Testis (tissue), 5 donors: ENCODE measurements at places on chromosomes 12 and 14.

DNA sequence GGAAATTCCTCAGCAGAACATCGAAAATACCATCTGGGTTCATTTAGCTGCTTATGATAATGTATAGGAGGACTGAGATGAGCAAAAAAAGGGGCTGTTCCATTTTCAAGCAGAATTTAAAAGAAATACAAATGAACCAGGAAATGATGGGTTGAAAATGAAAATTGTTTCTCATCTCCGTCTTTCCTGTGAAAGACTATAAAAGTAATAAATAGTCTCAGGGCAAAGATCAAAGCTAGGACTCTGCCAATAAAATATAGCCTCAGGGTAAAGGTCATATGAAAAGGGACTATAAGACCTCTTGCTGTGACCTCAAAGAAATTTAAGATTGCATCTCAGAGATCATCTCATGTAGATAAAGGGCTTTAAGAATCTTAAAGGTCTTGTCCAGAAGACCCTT lies 478.0 kb downstream of the BTG1 start:
- no peaks in the 10 kb centered on the region for H3K27me3 ChIP-seq
- no peaks in the 10 kb centered on the region for H3K36me3 ChIP-seq
- no peaks in the 10 kb centered on the region for H3K4me1 ChIP-seq
- H3K4me3 ChIP-seq, result no peak overlapping the region

- H3K4me3 ChIP-seq, result no peak overlapping the region
- no peak for DNase-seq
- H3K4me1 ChIP-seq, result no peaks in the 10 kb centered on the region
- H3K27me3 ChIP-seq, result no peaks in the 10 kb centered on the region
These were observed 47.7 kb downstream of the ATP6V1D start for GRCh38 chr14:67311868-67312267.

DNA sequence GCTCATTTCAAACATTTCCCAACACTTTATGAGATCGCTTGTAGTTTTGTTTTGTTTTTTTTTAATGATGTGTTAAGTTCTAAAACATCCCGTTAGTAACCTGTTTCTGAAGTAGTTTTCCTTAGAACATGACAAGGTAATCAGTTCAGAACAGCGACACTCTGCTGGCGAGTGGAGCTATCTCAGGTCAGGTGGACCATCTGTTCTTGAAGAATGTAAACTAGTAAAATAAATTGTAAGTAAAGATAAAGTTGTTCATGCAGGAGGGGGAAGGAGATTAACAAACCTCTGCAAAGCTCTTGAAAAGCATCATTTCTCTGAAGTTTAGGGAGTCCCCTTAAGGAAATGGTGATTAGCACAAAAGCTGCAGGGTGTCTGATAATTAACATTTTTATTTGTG lies 71.9 kb upstream of the DACT1 start:
- H3K4me3 ChIP-seq, result no peak overlapping the region
- no peaks in the 10 kb centered on the region for H3K27me3 ChIP-seq
- DNase-seq, result no peak
- H3K4me1 ChIP-seq, result no peaks in the 10 kb centered on the region

DNA sequence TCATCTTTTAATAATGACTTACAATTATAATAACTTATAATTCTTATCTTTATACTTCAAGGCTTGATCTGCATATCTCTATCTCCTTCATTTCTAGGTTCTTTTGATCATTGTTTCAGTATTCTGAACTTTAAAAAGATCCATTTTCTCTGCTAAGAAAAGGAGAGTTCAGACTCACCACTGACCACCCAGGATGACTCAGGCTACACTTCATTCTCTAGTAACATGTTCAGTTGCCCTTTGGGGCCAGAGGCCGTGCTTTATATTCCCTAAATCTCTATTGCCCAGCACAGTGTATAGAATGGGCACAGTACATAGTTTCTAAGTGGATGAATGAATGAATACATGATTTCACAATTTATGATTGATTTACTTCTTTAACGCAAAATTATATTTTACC lies 268.7 kb downstream of the AKAP6 start:
- H3K27ac ChIP-seq, result no peak overlapping the region
- DNase-seq, result no peak
- H3K4me1 ChIP-seq, result peaks cover 5% of the 10 kb centered on the region
- no peaks in the 10 kb centered on the region for H3K36me3 ChIP-seq

GRCh38 chr14:64708148-64709004 lies 4.2 kb downstream of the PLEKHG3 start:
- H3K4me1 ChIP-seq, result peaks cover 35% of the 10 kb centered on the region
- peak overlapping the region; percentile 1 for H3K27ac ChIP-seq
- H3K36me3 ChIP-seq, result no peaks in the 10 kb centered on the region
- H3K4me3 ChIP-seq, result no peak overlapping the region
- no peak for DNase-seq

GRCh38 chr12:25459541-25459951 lies 93.5 kb downstream of the LMNTD1 start:
- H3K27me3 ChIP-seq, result no peaks in the 10 kb centered on the region
- H3K4me1 ChIP-seq, result no peaks in the 10 kb centered on the region
- no peak overlapping the region for H3K4me3 ChIP-seq
- H3K27ac ChIP-seq, result no peak overlapping the region

- no peak for DNase-seq
- H3K27me3 ChIP-seq, result no peaks in the 10 kb centered on the region
- no peak overlapping the region for H3K4me3 ChIP-seq
- H3K36me3 ChIP-seq, result no peaks in the 10 kb centered on the region
These were observed 17.3 kb upstream of the LMNTD1 start for GRCh38 chr12:25570418-25570817.

DNA sequence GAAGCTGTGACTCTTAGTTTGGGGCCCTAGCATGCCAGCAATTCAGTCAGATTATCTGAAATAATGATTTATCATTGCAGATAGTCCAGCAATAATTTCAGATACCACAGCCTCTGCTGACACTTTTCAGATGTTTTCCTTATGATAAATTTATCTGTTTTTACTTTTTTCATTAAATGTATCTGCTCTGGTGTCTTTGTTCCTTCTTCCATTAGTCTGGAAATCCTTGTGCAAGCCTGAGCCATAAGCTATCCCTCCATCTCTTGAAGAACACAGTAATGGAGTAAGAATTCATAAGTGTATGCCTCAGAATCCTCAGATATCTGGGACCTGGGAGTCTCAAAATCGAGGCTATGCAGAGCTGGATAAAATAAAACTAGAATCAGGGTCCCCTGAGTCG lies 146.4 kb upstream of the KRR1 start:
- no peak for DNase-seq
- H3K4me3 ChIP-seq, result no peak overlapping the region
- H3K4me1 ChIP-seq, result peaks cover 13% of the 10 kb centered on the region
- no peaks in the 10 kb centered on the region for H3K27me3 ChIP-seq
- H3K36me3 ChIP-seq, result no peaks in the 10 kb centered on the region

DNA sequence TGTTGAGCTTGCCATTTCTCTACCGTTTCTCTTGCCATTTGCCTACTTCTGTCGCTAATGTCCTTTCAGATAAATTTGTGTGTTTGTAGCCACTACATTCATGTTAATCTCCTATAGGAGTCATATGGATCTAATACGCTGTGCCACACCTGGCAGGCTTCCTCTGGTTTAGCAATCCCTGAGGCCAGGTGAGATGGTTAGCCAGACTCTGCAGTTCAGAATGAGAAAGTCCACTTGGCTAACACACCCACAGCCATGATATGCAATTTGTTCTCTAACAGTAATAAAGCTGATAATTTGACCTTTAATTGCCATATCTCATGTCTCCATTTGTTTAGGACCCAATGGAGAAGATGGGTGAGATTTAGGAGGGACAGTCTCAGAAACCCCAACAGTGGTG lies 1261.6 kb upstream of the TMEM132C start:
- no peaks in the 10 kb centered on the region for H3K27me3 ChIP-seq
- H3K4me3 ChIP-seq, result no peak overlapping the region
- no peak for DNase-seq
- H3K36me3 ChIP-seq, result no peaks in the 10 kb centered on the region
- no peak overlapping the region for H3K27ac ChIP-seq

DNA sequence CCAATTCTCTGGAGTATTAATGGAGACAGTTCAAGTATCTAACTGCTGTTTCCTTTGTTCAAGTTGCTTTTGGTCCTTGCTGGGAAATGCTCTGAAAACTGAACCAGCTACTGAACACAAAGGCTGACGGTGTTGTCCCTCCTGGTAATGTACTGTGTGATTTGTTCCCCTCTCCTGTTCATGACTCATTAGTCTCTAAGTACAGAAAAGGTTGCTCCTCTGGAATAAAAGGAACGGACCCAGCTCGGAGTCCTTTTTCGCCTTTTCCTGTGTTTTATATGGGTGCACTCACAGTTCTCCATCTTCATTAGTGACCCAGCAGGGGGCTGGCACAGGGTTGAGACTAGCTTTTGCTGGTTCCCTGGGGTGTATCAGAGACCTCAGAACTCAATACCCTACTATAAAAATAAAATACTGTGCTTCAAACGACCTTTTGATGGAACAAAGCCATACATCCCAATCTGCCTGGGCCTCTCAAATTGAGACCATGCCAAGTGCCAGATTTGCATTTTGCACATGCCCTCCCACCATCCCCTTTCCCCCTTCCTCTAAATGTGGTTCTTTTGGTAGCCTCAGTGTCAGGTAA lies 269.7 kb downstream of the RAD51B start:
- H3K36me3 ChIP-seq, result no peaks in the 10 kb centered on the region
- no peak for DNase-seq
- peak overlapping the region; percentile 25 for H3K27ac ChIP-seq
- no peaks in the 10 kb centered on the region for H3K27me3 ChIP-seq
- no peak overlapping the region for H3K4me3 ChIP-seq
- H3K4me1 ChIP-seq, result peaks cover 15% of the 10 kb centered on the region
